ENCODE measurements at places on chromosomes 16 and 17.

DNA sequence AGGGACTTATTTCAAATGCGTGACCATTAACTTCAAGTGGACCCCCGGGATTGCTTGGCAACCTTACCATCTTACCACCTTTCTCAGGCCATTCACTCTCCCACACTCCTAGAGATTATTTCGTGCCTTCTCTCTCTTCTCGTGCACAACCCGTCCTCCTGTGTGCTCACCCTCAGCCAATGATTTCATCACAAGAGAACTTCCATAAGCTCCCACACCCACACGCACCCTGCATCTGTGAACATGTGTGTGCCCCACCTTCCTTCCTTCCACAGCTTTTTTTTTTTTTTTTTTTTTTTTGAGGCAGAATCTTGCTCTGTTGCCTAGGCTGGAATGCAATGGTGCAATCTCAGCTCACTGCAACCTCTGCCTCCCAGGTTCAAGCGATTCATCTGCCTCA lies 27.4 kb upstream of the CDH3 start:
- DNase-seq, result no peak

DNA sequence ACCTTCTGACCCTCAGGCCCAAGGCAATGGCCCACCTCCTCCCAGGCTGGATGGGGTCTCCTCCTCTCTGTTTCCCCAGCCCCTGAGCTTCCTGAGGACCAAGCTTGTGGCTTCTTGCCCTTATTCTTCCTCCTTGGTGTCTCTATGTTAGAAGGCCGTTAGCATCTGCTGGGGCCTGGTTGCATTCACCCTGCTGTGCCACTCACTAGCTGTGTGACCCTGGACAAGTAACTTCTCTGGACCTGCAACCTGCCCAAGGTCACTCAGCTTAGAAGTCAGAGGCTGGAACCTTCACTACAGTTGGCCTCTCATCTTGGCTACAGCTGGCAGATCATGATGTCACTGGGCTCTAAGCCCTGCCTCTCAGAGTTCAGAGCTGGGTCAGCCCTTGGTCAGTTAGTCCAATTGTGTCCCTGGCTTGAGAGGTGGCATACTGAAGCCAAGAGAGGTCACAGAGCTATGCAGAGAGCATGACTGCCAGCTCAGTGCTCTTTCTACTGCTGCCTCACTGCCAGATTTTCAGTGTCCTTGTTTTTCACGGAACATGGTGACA lies 3.0 kb downstream of the MT2A start:
- DNase-seq, result peak; percentile 94

GRCh38 chr17:2875608-2876007 lies 79.4 kb downstream of the RAP1GAP2 start:
- DNase-seq, result no peak

DNA sequence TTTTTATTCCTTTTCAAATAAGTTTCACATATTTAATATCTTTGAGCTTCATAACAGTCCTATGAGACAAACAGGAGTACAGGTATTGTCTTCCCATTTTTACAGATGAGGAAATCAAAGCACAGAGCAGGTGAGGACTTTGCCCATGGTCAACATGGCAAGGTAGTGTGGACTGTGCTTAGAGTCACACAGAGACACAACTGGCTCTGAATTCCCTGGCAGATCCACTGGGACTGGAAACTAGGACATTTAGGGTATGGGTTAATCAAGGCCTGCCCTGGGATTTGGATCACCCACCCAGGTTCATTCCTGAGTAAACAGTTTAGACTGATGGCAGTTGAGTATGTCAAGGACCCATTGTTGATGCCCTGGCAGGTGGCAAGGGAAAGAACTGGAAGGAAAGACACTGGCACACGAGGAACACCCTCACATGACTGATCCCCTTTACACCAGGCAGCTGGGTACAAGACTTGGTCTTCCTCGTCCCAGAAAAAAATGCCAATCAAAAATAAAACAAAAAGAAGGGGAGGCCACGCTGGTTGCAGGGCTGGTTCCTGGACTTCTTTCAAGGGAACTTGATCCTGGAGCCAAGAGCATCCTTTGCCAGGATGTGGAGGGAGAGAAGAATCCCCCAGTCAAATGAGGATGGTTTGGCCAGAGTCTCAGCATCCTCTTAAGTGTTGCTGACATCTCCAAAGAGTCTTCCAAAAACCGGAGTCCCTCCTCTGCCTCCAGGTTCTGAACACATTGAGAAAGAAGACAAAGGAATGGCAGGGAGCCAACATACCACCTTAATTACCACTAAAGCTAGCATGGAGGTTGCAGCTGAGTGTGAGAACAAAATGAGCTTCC lies 34.9 kb downstream of the CHD9 start:
- no peak for DNase-seq

GRCh38 chr17:27741971-27742575 lies 58.3 kb downstream of the NOS2 start:
- peak; percentile 19 for DNase-seq

DNA sequence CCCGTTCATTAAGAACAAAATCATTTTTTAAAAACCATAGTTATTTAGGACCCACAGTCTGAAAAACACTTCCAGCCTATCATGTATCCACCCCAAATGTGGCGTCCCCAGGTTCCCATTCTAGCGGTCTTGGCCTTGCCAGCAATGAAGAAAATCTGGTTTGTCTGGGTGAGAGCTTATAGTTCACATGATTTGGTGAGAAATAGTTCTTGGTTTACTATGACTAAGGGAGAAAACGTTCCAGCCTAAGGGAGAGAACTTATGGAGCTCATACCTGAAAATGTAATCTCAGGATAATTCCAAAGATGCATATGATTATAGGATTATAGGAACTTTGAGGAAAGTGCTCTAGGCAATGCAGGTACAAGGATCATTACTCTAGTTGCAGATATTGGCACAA lies 4.8 kb downstream of the MARVELD3 start:
- no peak for DNase-seq

DNA sequence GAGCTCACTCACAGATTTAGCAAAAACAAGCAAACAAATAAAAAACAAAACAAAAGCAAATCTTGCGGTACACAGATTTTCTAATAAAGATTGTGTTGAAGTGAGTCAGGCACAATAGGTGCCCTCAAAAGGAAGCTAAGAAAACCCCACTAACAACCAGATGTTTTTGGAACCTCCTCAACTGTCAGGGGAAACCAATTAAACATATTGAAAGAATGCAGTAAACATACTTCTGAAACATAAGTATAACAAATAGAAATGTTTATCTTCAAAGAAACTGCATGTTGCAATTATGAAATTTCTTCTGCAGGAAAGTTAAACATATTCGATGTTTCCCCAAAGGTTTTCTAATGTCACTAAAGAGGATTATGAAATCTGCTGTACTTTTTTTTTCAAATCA lies 110.5 kb upstream of the CORO6 start:
- no peak for DNase-seq

GRCh38 chr17:37490638-37491614 lies 1.2 kb downstream of the DUSP14 start:
- peak; percentile 85 for DNase-seq

DNA sequence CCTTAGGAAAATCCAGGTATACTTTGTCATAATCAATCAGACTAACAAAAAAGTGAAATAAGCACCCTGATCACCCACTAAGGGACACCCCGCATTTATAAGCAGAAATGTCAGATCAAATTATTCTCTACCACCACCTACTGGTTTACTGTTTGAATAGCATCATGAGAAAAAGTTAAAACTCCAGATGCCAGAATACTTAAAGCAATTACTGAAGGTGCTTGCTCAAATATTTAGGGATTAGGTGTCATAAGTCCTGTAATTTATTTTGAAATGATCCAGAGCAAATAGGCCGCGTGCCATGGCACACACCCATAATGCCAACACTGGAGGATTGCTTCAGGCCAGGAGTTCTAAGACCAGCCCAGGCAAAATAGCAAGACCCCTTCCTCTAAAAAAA lies 2.3 kb downstream of the TOP2A start:
- DNase-seq, result no peak

DNA sequence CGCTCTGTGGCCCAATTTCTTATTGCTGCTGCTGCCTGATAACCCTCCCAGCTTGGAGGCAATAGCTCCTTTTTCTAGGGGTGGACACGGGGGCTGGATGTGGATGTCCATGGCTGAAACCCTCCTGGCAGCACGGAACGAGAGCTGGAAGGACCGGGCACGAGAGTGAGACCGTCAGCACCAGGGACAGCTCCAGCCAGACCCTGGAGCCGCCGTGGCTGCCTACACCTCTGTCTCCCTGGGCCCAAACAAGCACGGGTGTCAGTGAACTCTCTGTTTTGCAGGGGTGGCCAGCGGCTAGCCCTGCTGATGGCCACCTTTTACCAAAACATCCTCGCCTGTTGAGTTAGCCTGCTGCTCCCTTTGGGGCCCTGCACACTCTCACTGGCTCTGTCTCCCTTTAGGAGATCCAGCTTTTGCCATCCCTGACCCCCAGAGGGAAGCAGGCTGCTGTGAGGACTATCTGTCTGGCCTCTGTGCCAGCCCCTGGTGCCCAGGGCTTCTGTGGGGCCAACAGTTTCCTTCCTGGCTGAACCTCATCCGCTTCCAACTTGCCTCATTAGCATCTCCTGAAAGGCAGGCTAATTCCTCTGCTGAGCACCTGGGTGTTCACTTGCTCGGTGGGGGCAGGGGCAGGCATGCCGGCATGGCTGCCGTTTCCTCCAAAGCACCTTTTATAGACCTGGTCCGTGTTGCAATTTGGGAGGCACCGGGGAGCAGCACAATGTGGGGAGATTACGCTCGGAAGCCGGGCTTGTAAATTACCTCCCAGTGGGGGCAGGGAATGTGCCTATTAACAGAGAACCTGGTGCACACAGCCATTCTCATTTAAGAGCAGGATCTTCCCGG lies 118.1 kb downstream of the ENGASE start:
- no peak for DNase-seq

DNA sequence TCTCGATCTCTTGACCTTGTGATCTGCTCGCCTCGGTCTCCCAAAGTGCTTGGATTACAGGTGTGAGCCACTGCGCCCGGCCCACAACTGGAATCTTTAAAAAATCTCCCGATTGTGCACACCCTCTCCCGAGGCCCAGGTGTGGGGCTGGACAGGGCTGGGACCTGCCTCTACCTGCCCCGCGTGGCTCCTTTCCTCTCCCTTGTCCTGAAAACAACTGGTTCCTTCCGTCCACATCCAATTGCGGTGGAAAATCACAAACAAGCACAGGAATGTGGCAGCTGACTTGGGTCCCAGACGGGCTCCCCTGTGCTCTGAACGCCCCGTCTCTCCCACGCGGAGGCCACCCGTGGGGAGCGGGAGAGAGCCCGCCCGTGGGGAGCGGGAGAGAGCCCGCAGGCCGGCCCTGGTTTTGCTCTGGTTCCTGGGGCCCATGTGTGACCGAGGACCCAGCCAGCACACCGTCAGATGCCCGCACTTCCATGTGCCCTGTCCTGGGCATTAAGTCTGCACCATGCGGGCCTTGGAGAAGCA lies 3.0 kb upstream of the TMEM204 start:
- DNase-seq, result no peak

- DNase-seq, result no peak
Measured at GRCh38 chr16:30559690-30560089, 1.5 kb upstream of the ZNF764 start.

GRCh38 chr16:11303405-11304138 lies 22.4 kb upstream of the PRM1 start:
- DNase-seq, result no peak

DNA sequence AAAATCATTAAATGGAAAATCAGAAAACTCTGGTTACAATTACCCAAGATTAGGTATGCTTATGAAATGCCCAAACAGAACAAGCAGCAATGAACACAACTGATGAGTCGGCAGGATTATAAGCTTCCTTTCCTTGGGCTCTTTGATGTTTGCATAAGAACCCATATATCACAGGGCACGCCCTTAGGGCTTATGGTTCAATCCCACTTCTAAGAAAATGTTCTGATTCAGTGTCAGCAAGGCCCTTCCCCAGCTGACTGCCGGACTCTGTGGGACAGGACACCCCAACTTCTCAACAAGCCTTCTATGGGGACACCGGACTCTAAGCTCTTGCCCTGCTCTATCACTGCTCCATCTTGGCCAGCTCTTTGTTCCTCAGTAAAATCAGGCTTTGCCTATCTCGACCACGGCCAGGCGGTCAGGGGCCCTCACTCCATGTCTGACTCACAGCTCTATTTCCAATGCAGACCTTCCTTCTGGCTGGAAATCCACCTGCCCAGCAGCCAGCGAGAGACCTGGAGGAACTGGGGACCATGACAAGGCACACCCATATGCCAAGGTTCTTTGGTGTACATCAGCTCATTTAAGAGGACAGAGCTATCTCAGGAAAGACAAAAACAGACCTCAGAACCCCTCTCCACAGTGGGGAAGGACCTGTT lies 26.8 kb downstream of the LITAFD start:
- DNase-seq, result no peak

GRCh38 chr17:49021095-49021767 lies 24.0 kb downstream of the IGF2BP1 start:
- DNase-seq, result no peak

DNA sequence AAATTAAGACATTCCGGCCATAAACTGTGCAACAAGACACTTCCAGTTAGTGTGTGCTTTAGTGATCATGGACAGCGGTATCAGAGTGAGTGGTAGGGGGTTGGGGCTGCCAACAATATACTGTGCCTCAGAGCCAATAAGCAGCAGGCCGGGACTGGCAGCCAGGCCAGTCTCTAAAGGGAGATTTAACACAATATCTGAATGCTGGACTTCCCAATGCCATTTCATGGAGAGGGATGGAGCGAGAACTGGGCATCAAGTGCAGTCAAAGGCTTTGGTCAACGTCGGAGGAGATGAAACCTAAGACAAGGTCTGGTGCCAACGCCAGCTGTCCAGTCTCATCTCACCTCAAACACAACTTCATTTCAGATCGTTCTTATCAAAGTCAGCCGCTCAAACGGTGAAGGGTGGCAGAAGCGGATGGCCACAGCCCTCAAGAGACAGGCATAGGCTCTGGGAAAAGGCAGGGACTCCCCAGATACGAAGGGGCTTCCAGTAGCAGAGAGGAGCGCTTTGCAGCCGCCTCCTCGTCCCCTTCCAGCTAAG lies 935 bp downstream of the USP32 start:
- no peak for DNase-seq

DNA sequence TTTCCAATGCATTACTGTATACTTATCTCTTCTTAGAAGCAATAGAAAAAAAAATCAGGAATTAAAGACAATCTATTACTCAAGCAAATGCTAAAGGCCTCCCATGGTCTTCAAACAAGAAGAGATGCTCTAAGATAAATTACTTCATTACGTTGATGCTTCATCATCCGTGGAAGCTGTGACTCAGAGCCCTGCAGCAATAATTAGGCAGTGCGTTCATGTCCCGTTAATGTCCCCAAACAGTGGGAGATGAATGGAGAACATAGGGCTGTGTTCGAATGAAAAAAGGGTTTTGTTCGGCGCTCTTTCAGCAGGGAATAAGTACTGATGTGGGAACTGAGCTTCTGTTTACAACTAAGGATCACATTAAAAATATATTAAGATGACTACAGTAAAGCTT lies 15.9 kb upstream of the PDXDC1 start:
- DNase-seq, result peak; percentile 38

- no peak for DNase-seq
Measured at GRCh38 chr17:71118039-71118438, 948.7 kb downstream of the KCNJ2 start.
